ENCODE measurements at places on chromosomes 7 and 10. TPM values are rescaled to one million over a fixed set of nuclear protein-coding genes. Genes with fewer than 3 reads are reported as not detected.

The AKR1C1 gene
- 593 TPM for total RNA-seq

The C10orf105 gene
- 0.22 TPM for total RNA-seq

The CDHR3 gene
- total RNA-seq, result 35.7 TPM

DNA sequence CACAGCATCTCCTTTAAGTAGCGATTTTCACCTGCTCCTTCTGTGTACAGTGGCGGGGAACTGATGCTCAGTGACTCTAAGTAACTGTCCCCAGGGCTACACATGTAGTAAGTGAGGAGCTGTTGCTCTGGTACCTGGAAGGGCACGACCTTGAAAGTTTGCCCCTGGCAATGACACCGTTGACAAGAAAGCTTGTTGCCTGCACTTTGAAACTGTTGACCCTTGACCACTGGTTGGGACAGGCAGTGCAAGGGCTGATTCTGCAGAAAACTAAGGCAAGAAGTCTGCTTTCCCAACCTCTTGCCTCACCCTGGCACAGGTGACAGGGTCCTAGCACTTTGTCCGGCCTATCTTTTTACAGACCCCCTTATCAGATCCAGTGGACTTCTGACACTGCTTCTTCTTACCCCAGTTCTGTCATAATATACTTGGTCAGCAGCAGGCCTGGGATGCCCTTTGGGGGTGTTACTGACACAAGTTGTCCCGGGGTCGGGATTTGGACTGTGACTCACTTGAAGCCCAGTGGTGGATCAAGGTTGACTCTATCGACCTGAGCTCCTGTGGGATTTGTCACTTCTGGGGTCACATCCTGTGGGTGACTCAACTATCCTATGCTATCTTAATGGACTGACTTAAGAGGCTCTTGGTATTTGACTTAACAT, 5.8 kb downstream of the ACSL5 start:
- no peak for DNase-seq

Data from mesenteric fat pad (tissue), 1 donor.